ENCODE measurements at places on chromosomes 3 and 15.

DNA sequence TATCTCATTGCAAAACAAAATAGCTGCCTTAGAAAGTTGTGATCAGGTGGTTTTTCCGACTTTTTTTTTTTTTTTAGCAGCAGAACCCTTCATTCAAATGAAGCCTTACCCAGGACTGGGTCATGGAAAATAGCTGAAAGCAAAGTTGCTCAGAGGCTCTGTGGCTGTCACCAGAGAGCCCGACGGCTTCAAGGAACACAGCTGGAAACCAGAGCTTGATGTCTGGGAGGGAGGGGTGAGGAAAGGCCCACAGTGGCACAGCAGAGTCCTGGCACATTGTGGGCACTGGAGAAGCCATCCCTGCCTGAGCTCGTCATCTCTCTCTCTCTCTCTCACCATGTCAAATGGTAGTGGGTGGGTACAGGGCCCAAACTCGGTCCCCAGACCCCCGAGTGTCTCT, 77.5 kb downstream of the RPN1 start:
- no peak for DNase-seq

GRCh38 chr15:91422797-91423196, 322.7 kb downstream of the SV2B start:
- DNase-seq = no peak

- DNase-seq = no peak
Measured at GRCh38 chr15:55394694-55395093, 13.5 kb downstream of the CCPG1 start.

DNA sequence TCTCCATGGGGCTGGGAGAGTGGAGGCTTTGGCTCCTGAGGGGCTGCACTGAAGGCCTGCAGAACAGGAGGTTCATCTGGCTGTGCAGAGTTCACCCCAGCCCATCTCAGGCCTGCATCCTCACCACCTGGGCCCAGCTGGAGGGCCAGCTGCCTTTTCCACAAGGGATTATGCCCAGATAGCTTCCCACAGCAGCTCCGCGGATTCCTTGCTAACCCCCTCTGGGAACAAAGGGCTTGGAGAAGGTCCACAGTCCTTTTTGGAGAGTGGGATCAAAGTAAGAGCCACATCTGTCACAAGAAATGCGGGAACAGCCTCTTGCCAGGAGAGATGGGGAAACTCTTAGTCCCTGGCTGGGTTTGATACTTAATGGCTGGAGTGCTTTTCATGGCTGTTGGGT, 164.7 kb upstream of the RGMA start:
- DNase-seq = no peak

DNA sequence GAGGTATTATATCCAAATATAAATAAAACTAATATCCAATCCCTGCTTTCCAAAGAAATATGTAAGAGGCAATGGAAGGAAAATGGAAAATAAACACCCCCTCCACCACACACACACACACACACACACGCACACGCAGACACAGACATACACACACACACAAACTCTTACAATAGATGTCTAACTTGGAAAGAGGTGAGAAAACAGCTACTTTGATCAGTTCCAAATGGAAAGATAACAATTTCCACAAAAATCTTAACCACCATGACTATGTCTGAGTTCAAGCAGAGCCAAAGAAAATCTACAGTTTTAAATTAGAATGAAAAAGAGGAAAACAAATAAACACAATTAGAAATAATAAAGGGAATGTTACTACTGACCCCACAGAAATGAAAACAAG, 285.3 kb upstream of the TGFBR2 start:
- no peak for DNase-seq

DNA sequence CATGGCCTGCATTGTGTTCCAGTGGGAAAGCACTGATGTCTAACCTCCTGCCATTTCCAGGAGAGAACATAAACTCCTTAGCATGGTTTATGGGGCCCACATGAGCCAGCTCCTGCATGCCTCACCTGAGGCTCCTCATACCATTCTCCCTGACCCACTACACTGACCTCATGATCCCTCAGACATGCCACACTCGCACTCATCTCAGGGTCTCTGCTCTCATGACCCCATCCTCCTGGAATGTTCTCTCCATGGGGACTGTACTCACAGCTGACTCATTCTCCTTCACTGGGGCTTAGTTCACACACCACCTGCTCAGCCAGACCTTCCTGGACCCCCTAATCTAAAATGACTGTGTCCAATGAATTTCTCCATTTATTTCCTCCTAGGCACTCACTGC, 4.0 kb upstream of the LMCD1 start:
- DNase-seq = no peak

GRCh38 chr3:38649500-38650247, at the start of gene SCN5A:
SCN5A (minus strand) TSS chr3:38649687; CDS start chr3:38633307, 16,380 bp downstream.
- peak; percentile 38 for DNase-seq
